ENCODE measurements at places on chromosomes 5 and 9.

DNA sequence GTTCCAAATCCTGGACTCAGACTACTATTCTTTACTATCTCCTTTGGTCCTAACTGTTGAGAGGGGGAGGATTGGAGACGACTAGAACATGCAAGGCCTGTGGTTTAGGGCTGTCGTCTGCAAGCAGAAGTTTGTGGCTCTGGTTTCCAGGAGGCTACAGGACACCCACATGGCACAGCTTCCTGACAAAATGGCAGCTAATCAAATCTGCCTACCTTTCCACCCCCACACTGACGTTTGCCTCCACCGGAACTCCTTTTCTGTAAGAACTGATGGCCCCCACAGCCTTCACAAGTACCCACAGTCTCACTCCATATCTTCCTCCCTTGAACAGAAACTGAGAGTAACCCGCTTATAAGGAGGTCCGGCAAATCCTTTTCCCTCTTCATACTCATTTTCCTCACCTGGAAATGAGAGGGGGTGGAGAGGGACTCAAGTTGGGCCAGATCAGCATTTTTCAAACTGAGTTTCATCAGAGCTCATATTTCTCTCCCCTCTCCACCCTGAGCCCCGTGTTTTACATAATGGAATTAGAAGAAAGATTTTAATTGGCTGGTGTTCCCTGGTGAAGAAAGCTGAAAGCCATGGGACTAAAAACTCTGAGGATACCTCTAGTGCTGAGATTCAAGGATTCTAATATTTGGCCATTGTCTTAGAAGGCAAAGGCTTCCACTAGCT, 5.2 kb downstream of the SLC31A2 start:
- DNase-seq = no peak

DNA sequence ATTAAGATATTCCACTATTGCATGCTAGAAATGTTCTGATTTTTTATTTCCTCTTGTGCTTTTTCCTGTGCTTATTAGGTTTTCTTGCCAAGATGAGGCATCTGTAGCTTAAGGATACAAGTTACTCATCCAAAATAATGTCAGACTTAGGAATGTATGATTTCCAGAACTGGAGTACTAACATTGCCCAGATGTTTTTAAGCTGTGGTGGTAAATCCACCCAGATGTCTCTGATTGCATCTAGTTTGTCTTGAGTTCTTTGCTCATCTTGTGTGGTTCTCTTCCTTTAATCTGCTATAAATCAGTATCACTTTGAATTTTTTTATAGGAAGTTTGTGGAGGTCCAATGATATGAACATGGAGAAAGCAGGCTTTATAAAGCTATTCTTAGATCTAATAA, 337.5 kb upstream of the ZNF608 start:
- no peak for DNase-seq

- no peak for DNase-seq
Observed at GRCh38 chr5:104793755-104794080, 1231.1 kb upstream of the NUDT12 start.

GRCh38 chr9:9924376-9924775, 688.4 kb downstream of the PTPRD start:
- DNase-seq = no peak

GRCh38 chr5:132219981-132220380, 7.7 kb downstream of the P4HA2 start:
- no peak for DNase-seq

GRCh38 chr9:73132034-73132776, 19.5 kb upstream of the ANXA1 start:
- DNase-seq = no peak

DNA sequence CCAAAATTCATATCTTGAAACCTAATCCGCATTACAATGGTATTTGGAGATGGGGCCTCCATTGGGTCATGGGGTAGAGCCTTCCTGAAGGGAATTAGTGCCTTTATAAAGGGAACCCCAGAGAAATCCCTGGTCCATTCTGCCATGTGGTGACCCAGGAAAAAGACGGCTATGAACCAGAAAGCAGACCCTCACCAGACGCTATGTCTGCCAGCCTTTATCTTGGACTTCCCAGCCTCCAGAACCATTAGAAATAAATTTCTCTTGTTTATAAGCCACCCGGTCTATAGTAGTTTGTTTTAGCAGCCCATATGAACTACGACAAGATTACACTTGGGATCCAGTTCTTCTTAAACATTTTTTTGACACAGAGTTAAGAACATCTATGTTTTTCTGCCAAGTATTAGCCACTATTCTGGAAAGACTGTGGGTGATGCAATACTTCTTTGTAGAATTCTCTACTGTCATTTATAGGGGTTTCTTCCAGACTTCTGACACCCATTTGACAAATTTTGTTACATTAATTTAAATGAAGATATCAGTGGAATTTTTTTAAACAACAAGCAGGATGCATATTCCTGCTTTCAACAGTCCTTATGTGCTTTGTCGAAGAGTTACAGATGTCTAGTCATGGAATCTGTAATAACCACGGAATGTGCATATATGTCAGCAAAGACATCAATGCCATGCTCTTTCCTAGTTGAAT, 572.4 kb downstream of the NR2F1-AS1 start:
- DNase-seq = no peak

DNA sequence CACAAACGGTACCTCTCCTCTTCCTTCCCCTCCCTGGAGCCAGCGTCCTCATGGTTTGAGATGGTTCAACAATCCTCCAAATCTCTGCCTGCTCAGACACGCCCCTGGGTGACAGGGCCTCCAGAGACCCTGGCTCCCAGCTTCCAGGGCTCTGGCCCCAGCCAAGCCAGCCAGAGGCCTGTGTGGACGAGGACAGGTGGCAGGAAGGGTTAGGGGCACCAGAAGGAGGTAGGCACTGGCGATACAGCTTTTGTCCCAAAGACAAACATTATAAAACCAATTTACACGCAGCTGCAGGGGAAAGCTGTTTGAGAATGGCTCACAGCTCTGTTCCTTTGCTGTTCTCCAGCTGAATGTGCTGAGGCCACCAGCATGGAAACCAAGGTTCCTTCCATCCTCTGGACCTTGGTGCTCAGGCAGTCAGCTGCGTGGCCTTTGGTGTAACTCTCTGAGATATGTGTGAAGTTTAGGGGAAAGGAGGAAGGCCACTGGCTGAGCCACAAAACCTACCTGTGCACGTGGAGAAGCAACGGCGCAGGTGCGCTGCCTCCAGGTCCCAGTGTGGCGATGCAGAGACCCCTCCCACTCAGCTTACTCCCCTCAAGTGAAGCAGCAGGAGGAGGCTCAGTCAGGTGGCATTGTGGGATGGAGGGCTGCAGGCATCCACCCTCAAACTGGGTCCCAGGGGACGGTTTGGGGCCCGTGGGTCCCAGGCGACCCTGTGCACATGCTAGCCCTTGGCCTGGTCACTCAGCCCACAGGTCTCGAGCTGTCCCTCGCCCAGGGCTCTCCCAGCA, 4.3 kb upstream of the QRFP start:
- no peak for DNase-seq

DNA sequence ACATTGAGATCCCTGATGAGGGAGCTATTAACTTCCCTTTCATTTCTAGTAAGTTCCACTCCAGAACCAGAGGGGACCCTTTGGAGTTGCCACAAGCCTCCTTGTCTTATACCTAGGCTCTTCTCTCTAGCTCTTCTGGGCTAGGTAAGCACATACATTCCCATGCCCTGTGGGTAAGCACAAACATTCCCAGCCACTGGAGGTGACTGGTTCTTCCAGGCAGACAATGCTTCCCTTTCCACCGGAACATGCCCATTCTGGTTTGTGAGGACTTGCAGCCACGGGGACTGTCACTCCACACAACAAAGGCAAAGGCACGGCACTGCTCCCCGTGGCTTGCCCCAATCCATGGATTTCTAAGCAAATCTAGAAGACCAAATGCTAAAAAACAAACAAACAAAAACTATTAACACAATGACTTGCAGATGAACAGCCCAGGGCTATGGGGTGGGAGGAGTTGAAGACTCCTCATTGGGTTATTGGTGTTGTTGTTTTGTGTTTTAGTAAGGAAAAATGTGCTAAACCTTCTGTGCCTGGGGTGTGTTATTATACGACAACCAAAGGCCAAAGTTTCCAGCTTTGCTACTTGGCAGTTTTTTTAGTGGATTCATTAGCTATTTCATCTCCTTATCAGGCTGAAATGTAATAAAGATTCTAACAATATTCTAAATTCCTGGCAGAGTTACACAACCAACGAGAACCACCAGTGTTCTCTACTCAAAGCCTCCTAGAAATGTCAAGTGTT, 276.2 kb downstream of the SYK start:
- no peak for DNase-seq

DNA sequence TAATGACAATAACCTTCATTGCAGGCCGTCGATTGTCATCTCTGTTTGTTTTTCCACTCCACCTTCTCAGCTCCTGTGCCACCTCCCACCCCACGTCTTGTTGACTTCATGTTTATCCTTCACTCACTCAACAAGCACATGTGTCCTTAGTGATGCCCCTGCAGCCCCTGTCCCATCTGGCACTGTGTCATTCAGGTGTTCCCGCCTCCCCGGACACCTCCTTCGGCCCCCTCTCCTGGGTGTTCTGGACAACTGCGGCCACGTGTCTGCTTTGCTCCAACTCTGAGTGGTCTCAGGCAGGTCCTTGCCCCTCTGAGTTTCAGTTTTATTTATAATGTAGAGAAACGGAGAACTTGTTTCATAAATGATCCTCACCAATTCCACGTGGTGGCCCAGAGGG, 91.0 kb upstream of the COL5A1 start:
- DNase-seq = no peak

- DNase-seq = no peak
Observed at GRCh38 chr5:14416621-14417275, 164.8 kb upstream of the OTULINL start.

GRCh38 chr5:75601567-75601966, 9.7 kb upstream of the ANKDD1B start:
- DNase-seq = no peak

DNA sequence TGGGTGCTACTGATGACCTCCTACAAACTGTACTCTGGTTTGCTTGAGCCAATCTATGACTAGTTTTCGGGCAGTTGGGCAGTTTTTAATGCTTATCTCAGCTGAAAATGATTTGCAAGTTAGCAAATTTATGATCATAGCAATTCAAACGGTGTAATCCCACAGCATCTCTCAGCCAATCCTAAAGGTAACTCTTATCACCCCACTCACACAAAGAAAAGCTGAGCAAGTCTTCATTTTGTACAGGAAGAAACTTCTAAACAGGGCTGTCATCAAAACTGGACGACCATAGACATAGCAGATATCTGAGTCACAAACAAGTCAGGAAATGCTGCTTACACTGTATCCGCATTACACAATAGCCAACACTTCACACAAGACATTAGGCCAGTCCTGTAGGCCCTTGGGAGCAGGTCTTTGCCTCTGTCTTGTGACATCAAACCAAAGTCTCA, 2.6 kb upstream of the ENC1 start:
- DNase-seq = no peak

DNA sequence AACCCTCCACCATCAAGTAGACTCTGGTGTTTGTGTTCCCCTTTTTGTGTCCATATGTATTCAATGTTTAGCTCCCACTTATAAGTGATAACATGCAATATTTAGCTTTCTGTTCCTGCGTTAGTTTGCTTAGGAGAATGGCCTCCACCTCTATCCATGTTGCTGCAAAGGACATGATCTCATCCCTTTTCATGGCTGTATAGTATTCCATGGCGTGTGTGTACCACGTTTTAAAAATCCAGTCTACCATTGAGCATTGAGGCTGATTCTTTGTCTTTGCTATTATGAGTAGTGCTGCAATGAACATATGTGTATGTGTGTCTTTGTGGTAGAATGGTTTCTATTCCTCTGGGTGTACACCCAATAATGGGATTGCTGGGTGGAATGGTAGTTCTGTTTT, 140.1 kb downstream of the BASP1 start:
- DNase-seq = no peak

DNA sequence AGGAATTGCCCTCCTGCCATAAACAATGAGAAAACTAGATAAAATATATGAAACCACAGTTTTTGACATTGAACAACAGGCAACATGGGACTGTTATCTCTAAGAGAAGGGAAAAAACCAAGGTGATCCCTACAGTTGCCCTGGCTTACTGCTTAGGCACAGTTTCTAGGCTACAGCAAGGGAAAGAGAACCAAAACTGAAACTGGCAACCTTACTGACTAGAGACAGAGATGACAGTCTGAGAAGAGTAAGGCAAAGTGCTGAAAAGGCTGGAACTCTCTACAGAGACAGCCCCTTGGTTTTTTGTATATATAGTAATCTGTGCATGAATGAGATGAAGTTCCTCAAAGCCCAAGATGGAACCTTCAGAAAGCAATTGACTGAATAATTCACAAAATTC, 36.2 kb upstream of the REEP2 start:
- no peak for DNase-seq

DNA sequence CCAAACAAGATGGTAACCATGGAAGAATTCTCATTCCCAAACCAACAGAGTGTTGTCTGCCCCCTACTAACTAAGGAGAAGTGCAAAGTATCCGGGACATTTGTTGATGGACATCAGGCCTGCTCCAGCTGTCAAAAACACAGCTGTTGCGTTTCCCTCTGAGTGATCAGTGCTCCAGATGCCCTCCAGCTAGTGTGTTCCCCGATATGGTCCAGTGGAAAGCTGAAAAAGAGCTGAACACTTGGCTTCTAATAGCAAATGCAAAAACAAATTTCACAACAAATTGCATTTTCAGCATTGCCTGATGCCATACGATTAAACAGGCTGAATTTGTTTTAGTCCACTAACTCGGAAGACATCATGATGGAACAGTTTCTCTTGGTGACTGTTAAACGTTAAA, 1398.7 kb downstream of the PTPRD start:
- no peak for DNase-seq

- no peak for DNase-seq
Observed at GRCh38 chr9:5896863-5897262, 6.2 kb downstream of the MLANA start.

DNA sequence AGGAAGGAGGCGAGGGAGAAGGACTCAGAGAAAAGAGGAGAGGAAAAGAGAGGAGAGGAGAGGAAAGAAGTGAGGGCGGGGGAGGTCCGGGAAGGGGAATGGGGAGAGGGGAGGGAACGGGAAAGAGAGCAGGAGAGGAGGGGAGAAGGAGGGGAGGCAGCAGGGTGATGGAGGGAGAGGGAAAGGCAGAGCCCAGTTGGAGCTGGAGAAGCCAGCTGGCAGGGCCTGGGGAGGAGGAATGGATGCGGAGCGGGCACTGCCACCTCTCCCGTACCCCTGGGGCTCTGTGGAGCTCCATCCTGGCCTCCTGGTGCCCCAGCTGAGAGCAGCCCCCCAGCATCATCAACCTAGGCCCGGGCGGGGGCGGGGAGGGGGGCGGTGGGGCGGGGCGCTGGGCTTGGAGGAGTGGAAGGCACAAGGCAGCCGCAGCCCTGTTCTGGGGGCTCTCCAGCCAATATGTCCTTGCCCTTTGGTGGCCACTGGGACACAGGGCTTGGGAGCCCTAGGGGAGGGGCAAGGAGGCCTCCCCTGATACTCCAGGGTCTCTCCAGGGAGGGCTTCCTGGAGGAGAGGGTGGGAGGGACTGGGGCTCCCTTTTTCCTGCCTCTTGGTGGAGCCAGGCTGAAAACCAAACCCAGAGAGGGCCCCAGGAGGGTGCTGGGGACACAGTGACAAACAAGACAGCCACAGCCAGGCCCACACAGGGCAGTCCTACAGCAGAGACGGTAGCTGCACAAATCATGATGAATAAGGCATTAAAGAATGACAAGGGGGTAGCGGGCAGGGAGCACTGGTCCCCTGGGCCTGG, 123.7 kb downstream of the C9orf50 start:
- DNase-seq = no peak

- DNase-seq = no peak
Observed at GRCh38 chr9:89631384-89631783, 26.6 kb downstream of the GADD45G start.
